ENCODE measurements at places on chromosomes 13 and 19.

GRCh38 chr19:37594982-37595382, 306 bp downstream of the ZNF540 start:
- DNase-seq, result peak; percentile 79

- no peak for DNase-seq
These were observed 20.9 kb downstream of the POU2F2 start for GRCh38 chr19:42111384-42111783.

DNA sequence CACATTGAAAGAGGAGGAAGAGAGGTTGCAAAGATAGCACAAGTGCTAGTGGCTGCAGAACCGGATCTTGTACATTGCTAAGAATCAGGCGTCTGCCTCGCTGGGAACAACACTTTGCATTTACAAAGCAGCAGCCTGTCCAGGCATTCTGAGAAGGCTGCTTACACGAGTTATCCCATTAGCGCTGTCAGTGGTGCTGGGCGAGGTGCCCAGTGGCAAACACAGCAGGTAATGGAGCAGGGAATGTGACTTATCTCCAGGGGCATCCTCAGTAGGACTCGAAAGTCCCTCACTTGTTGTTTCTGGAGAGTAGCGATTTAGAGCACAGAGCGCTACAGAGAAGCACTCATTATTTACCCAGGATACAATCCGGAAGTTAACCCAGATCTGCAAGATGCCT, 209.6 kb downstream of the OLFM4 start:
- no peak for DNase-seq

GRCh38 chr13:108226184-108226583, 8.0 kb downstream of the ABHD13 start:
- no peak for DNase-seq

DNA sequence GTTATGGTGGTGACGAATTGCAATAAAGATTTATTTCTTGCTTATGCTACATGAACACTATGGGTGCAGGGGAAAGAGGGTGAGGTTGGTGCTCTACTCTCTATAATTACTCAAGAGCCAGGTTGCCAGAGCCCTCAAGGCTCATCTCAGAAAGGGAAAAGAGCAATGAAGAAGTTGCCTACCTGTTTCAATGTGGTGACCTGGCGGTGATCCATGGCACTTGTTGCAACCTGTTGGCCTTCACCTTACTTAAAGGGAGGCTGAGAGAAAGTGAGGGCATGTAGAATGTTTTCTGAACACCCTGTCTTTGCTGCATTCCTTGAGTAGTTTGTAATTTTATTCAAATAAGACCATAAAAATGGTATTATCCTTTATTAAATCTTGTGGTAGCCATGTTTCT, 394.4 kb downstream of the GPC6 start:
- DNase-seq, result no peak

DNA sequence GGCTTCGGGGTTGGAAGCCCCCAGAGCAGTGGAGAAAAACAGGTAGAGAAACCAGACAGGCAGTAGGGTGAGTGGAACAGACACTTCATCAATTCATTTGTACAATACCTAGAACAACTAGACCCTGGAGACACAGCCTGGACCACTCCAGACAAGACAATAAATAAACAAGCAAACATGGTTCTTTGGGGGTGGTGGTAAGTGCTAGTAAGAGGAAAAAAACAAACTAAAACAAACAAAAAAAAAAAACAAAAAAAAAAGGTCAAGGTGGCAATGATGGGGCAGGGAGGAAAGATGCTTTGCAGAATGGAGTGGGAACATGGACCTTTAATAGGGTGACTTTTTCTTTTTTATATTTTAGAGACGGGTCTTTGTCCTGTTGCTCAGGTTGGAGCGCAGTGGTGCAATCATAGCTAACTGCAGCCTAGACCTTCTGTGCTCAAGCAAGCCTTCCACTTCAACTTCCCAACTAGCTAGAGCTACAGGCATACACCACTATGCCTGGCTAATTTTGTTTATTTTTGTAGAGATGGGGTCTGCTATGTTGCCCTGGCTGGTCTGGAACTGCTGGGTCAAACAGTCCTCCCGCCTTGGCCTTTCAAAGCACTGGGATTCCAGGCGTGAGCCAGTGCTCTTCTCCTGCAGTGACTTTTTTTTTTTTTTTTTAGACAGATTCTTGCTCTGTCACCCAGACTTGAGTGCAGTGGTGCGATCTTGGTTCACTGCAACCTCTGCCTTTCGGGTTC, 3.1 kb downstream of the JUNB start:
- no peak for DNase-seq

DNA sequence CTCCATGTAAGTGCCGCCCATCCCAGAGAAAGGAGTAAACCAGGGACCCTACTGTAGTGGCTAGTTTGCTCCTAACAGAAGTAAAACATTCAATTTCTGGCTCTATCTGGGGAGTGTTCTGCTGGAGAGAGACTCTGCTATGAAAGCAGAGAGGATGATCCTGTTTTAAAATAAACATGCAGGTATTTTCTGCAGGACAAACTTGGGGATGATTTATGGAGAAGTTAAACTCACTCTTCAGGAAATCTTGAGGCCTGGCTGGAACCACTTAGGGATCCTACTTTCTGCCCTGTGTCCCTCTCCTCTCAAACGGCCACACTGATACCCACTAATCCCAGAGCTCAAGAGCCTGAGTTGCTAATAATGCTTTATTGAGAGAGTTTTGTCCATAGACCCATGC, 281.1 kb downstream of the DNAJC15 start:
- DNase-seq, result no peak

- no peak for DNase-seq
These were observed 18.8 kb downstream of the C1QTNF9 start for GRCh38 chr13:24328145-24328544.

- no peak for DNase-seq
These were observed 20.3 kb upstream of the TPTE2 start for GRCh38 chr13:19581675-19582074.

- no peak for DNase-seq
These were observed 2.0 kb downstream of the KLF2 start for GRCh38 chr19:16326401-16327168.

GRCh38 chr13:104984296-104984818, 1551.1 kb downstream of the EFNB2 start:
- DNase-seq, result peak; percentile 86

DNA sequence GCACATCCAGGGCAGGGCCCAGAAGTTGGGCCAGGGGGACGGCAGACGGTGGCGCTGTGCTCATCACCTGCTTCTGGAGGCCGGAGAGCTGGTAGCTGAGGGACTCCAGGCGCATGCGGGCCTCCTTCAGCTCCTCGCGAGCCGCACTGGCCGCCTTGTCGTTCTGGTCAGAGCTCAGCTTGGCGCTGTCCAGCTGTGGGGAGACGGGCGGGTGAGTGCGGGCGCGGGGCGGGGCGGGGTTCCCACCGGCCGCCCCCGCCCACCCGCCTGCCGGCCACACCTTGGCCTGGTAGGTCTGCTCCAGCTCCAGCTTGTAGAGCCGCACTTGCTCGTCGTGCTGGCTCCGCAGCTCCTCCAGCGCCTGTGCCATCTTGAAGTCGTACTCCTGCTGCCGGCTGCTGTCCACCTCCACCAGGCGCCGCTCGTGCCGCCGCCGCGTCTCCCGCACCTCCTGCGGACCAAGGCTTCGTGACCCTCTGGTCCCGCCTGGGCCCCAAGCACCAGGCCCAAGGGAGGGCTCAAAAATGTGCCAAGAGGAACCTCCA, 7.4 kb upstream of the TIMM13 start:
- no peak for DNase-seq

GRCh38 chr13:30303269-30303668, 4.1 kb downstream of the KATNAL1 start:
- no peak for DNase-seq

- DNase-seq, result peak; percentile 86
These were observed 31.7 kb downstream of the DNAJC15 start for GRCh38 chr13:43054803-43055802.

DNA sequence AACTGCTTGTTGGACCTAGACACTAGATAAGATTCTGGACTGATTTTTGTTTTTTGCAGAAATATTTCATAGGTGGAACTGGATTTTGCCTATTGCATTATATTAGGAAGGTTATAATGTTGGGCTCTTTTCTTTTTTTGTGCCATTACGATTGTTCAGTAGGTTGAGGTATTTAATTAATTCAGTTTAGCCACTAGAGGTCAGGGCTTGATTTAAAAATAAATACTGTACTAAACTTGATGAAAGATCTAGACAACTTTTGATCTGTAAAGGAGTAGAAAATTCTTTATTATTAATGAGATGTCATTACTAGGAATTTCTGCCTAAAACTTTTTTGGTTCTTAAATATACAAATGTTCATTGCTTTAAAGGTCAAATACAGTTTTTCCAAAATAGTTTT, 15.2 kb upstream of the SUPT20H start:
- peak; percentile 73 for DNase-seq

DNA sequence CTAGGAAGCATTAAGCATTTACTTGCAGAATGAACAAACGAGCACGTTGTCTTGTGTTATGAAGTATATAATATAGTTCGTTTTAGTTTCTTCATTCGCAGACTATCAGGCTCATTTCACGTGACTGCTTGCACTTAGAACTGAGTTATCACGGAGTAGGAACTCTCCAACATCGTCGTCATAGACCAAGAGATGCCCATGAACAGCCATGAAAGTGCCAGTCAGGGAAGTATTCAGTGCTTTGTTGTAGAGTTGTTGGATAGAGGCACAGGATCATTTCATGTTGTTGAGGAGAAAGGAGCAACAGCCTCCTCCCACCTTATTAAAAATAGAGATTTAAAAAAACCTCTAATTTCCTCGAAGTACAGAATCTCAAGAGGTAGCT, 977 bp upstream of the IL17D start:
- DNase-seq, result peak; percentile 56

DNA sequence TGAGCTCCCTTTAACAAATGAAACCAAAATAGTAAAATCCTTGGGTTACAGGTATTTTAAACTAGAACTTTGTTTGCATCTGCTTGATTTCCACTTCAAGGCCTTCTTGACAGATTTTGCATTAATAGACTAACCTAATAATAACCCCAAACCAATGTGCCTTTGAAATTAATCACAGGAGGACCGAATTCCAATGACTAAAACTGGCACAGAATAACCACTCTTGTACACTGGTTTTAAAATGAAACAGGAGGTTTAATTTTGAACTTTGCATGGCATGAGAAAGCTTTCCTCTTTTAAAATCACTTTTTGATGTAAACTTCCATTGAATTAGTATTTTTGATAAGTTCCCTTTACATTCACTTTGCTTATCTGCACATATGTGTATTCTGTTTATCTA, 269.6 kb downstream of the SLITRK5 start:
- DNase-seq, result no peak

DNA sequence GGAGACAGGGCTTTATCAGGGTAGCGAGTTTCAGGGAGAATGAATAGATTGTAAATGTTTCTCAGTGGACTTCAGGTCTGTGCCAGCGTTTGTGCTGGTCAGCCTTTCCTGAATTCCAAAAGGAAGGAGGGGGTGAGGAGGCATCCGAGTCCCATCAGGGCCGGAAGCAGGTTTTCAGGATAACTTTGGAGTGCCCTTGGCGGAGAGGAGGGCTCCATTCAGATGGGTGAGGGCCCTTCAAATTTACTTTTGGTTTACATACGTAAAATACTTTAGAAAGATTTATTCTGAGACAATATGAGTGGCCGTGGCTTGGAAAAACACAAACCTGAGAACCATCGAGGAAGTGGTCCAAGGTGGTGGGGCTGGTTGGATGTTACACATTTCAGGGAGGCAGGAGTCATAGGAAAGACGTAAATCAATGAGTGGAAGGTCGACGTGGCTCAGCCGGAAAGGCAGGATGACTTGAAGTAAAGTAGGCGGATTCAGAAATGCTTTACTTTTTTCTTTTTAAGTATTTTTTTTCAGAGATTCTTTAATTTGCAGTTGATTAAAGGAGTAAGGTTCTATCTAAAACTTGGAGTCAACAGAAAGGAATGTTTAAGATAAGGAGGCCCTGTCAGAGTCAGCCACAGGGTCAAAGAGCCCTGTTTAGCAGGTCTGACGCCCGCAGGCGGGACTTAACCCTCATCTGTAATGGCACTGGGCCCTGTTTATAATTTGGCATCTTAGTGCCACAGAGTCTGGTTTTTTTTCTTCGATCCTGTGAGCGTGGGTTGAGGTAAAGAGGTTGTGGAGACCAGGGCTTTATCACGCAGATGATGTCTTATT, 32.8 kb downstream of the ATP11A start:
- DNase-seq, result peak; percentile 71

GRCh38 chr13:110702591-110703526, 3.1 kb downstream of the CARS2 start:
- peak; percentile 49 for DNase-seq

- DNase-seq, result no peak
These were observed 1559.2 kb downstream of the SLITRK1 start for GRCh38 chr13:82323101-82323500.

- no peak for DNase-seq
These were observed 18.2 kb upstream of the AKAP8 start for GRCh38 chr19:15397782-15398181.

GRCh38 chr13:44848920-44849676, 140.2 kb downstream of the NUFIP1 start:
- peak; percentile 26 for DNase-seq

DNA sequence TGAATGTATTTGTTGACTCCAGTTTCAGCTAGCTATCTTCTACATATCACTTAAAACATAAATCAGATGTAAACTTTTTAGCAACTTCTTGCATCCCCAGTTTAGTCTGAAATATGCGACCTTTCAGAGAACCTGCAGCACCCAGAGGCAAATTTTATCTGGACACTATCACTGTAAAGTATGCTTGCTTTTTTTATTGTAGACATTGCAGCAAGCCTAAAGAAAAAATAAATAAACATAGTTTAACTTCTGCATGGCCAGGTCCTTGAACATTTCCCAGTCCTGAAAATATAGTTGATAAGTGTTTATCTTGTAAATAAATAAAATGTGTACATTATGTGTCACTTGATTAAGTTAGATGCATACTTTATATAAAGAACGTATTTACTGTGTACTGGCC, 1829.4 kb downstream of the PCDH9 start:
- DNase-seq, result no peak
